HEK293T (cell line): ENCODE measurements at places on chromosomes 1 and 21.

DNA sequence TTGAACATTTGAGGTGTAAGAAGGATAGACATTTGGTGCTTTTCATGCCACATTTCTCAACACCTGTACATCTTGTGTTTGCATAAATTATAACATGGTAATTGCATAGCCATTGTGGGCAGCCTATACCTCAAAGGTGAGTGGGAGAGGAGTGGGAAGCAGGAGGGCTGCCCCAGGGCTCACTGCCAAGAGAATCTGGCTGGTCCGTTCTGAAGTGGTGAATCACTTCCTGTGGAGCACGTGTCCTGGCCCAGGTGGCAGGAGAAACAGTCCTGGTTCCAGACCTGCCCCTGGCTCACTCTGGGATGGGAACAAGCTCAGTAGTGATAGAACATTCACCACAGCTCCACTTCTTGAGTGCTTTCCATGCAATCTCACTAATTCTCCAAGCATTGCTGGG is 11.6 kb upstream of the OLFML2B start:
- DNase-seq = no peak

DNA sequence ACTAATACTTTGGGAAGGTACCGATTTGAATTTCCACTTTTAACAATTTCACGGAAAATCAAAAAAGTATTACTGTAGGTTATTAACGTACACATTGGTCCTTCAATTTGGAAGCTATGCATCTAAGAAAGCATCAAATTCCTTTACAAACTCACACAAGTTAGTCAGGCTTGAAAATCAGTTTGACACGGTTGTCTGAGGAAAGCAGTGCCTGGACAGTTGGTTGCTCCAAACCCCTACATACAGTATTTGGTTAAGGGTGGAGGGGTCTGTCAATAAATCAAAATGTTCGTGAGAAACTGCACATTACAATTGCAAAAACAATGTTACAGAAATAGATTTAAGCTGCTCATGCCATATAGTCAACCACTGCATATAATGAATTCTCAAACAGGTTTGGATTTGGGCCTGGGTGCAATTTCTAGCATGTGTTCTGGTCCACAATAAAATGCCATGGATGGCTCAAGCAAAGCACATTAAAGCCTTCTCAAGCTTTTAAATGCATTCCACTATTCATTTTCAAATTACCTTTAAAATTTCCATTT is 19.9 kb upstream of the RBM34 start:
- no peak for DNase-seq

DNA sequence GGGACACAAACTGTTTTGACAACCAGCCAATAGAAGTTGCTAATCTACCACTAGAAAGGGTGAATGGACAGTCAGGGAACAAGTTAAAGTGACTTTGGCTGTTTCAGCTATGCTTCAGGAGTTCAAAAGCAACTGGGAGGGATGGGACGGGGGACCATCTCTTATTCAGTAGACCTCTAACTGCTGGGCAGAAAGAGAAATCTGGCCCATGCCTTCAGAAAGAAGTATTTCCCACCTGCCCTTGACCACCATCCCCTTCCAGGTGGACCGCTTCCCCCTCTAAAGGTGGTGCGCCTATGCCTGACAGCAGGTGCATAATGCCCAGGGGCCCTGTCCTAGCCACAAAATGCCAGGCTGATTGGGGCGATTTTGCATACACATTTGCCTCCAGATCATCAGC is 5.2 kb downstream of the ITPKB start:
- DNase-seq = no peak

- DNase-seq = no peak
Measured at GRCh38 chr1:167782946-167783345, 61.2 kb downstream of the MPZL1 start.

- DNase-seq = no peak
Measured at GRCh38 chr1:222798116-222798515, 16.7 kb upstream of the DISP1 start.

GRCh38 chr1:60376196-60376595 is 302.6 kb upstream of the C1orf87 start:
- DNase-seq = no peak
